Activated effector memory CD4-positive, alpha-beta T cell treated with Interleukin-2 at 50 U/mL for 16 hours (primary cell): ENCODE measurements at places on chromosomes 12 and 14.

DNA sequence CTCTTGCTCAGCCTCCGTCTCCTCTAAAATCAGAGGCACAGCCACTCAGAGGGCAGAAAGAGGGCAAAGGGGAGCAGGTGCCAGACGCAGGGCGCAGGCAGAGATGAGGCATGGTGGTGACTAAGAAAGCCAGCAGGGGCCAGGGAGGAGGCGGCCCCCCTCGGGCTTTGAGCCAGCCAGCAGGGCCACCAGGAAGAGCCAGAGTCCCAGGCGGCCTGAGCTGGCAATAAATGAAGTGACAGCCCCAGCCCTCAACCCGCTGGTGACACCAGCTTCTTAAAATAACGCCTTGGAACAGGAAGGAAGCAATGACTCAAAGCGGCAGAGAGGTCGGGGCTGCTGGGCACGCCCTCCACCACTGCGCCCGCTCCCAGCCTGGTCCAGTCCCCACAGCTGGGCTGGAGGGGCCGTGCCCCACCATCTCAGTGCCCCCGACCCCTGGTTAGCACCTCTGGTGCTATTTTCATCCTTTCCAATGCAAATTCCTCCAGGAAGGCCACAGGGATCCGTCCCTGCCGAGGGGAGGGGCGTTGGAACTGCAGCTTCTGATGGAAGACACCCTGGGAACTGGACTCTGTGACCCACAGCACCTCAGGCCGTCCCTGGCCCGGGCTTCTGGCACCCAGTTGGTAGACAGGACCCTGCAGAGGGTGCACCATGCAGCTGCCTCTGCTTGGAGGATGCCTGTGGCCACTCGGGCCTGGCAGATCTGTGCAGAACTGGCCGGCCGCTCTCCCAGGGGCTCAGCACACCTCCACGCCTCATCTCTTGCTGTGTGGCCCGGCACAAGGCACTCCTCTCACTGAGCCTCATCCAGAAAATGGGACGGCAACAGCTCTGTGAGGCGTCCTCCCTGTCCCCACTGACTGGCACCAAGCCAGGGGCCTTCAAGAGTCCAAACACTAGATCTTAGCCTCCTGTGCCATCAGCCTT lies 113.7 kb downstream of the NCOR2 start:
- DNase-seq = peak; percentile 79

- DNase-seq = no peak
These were observed 235.5 kb upstream of the NOS1 start for GRCh38 chr12:117596968-117597367.

GRCh38 chr14:57609192-57610075 lies 115.8 kb upstream of the CCDC198 start:
- DNase-seq = no peak

DNA sequence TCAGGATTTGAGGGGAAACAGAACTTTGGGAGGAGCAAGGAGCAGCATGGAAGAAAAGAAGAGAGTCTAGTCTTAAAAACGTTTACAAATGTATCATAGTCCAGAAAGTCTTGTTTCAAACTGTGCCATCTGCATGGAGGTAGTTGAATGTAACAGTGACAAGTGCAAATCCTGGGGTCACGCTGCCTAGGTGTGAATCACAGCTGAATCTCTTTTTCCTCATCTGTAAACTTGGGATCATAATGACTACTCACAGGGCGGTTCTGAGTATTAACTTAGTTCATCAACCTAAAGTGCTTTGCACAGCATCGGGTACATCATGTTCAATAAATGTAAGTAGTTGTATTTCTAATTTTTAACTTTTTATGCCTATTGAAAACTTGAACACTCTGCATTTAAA lies 208.5 kb downstream of the CHST11 start:
- DNase-seq = no peak

DNA sequence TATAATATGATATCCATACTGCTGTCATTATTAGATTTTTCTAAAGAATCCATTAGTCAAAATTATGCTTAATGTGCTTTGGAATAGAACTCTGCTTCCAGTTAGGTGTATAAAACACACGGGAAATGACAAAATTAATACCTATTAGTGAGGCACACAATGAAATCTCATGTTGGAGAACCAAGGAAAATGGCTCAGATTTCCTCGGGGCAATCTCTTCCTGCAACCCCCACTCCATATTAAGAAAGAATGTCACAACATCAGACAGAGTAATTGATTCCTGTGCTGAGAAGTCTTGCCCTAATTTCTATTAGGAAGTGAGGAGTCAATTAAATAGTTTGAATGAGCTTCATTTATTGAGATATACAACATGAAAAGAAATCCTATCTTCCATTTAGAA lies 299.8 kb upstream of the KITLG start:
- no peak for DNase-seq

DNA sequence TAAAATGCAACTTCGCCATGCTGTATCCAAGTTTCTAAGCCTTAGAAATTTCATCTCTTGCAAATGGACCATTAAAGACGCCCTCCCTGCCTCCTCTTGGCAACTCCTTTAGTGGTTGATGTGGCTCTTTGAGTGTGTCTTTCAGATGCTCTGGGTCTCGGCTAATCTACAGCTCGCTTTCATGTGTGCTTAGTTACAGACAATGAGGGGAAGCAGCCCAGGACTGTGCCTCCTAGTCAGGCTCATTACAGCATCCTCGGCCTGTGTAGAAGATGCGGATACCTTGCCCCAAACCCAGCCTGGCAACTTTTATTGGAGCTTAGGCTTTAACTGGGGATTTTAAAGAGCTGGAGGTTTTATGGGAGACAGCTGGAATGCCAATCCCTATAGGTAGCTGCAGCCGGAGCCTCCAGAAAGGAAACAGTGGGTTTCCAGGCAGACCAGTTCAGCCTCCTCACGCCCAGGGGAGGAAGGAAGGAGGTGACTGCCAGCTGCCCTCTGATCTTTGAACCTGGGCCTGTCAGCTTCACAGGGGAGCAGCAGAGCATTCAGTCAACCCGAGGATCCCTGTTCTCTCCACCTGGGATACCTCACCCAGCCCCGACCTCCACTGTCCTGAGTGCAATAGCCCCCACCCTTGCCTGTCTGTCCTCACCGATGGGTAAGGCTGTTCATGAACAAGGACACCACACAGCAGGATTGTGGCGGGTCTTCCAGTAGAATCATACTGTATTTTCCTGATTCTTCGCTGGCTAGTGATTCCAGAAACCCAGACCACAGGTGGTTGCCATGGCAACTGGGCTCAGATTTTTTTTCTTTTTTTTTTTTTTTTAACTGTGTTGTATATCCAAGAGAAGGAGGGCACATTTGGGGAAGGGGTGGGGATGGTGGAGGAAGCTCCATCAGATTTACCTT lies 638.5 kb downstream of the MED13L start:
- DNase-seq = no peak

DNA sequence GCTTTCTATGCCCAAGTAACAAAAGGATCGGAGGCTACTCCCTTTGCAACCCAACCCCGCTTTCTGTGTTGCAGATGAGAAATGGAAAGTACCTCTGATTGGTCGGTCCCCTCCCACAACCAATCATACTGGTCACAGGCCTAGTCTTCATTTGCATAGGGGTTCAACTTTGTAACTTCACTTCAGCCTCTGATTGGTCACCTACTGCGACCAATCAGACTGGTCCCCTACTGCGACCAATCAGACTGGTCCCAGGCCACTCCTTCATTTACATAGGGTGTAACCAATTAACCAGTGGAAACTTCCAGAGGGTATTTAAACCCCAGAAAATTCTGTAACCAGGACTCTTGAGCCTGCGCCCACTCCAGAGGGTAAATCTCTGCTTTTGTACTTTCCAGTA lies 906.4 kb upstream of the TMEM132C start:
- DNase-seq = no peak

GRCh38 chr12:90977224-90977623 lies 22.2 kb upstream of the CCER1 start:
- DNase-seq = no peak

GRCh38 chr12:45697371-45697770 lies 32.1 kb upstream of the ARID2 start:
- no peak for DNase-seq

DNA sequence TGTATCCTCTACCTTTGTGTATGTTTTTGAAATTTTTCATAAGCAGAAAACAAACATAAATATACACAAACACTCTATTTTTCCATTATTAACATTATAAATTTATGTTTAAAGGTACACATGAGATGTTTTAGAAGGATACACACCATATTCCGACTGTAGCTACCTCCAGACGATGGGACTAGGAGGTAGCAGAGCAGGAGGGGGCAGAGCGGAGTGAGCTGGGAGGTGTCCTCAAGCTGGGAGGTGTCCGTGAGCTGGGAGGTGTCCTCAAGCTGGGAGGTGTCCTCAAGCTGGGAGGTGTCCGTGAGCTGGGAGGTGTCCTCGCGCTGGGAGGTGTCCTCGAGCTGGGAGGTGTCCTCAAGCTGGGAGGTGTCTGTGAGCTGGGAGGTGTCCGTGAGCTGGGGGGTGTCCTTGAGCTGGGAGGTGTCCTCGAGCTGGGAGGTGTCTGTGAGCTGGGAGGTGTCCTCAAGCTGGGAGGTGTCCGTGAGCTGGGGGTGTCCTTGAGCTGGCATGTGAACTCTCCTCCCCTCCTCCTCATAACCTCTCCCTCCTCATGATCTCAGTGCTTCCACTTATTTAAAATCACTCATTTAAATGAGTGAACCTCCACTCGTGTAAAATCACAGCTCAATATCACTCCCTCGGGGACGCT lies 346.9 kb upstream of the SFSWAP start:
- no peak for DNase-seq

GRCh38 chr14:78758333-78758732 lies 588.2 kb downstream of the NRXN3 start:
- DNase-seq = no peak

DNA sequence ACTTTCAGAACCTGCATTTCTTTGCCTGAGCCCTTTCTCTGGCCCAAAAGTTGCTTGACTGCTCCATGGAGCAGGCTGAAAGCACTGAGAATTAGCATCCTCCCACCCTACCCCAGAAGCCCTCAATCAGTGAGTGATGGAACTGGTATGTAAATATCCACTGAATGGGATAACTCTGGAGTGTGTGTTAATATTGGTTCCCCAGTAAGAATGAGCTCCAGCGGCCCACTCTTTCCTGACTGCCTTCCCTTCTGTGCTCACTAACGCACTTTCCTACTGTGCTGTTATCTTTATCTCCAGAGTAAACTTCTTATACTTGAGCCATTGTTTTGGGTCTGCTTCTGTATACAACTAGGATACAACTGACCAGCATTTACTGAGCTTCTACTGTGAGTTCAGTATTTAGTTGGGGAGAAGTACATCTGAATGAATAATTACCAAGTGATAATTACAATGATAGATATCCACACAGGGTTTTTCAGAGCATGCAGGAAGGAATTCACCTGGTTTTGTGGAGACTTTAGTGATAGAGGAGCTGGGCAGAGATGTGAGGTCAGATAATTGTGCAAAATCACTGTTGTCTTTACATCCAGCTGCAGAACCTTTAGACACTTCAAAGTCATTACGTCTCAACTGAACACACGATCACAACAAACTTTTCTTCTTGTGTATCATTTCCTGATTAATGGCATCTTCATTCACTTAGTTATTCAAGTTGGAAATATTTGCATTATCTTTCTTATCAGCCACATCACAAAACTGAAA lies 149.2 kb upstream of the BTG1 start:
- DNase-seq = no peak

GRCh38 chr12:29547151-29547632 lies 49.7 kb upstream of the OVCH1 start:
- DNase-seq = no peak

GRCh38 chr14:56731187-56731586 lies 79.1 kb downstream of the OTX2 start:
- DNase-seq = no peak

- no peak for DNase-seq
These were observed 196.2 kb downstream of the CACNA1C start for GRCh38 chr12:2248901-2249381.

DNA sequence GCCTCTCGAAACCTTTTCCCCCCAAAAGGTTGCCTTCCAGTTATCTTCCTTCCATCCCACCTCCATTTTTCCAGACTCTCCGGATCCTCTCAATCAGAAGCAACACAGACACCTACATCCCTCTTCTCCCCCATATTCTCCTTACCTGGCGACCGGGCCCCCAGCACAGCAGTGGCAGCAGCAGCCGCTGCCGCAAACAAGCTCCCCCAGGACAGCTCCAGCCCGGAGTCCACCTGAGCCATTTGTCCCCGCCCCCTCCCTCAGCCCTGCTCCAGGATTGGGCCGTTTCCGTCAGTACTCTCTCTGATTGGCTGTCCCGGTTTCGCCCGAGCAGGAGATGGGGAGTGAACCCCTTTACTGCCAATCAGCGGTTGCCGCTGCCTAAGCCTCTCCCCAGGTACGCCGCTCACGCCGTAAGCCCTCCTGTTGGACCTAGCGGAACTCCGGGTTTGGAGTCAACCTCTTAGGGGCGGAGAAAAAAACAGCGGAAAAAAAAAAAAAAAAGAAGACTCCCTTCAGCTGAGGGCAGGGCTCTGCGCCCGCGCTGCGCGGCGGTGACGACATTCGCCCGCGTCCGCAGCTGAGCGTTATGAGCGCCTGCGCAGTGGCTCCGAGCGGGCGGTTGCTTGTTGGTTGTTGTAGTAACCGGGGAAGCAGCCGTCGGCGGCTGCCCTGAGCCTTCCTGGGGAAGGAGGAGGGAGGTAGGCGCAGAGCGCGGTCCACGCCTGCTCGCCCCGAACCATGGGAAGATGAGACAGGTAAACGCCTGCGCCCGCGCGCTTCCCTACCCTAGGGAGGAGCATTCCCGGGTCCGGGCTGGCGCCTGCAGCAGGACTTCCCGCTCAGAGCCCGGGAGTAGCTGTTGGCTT lies at the start of the genes ERG28 and TTLL5:
TSS of gene ERG28 (minus strand) at position 247 of the 869 bp plus-strand sequence. CDS start 3,374 bp downstream, outside the sequence.
TSS of gene TTLL5 (plus strand) at position 617 of the 869 bp plus-strand sequence. CDS start 1,904 bp downstream, outside the sequence.
- peak; percentile 96 for DNase-seq

GRCh38 chr14:90698379-90698869 lies 117.8 kb downstream of the TTC7B start:
- no peak for DNase-seq

DNA sequence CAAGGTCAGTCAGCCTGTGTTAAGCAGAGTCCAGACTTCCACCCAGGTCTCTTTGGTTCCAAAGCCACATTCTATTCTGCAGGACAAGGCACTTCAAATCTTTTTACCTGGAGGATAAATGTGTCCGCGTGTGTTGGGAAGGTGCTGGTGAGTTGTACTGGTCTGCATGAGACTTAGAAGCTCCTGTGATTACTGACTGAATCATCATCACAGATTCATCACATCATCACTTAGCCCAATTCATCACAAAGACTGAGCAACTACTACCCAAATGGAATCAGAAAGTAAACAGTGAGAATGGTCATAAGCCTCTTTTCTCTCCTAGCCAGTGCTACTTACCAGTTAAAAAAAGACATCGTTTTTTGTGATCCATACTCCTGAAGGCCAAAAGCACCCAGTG lies 5.3 kb downstream of the SLC15A5 start:
- no peak for DNase-seq

DNA sequence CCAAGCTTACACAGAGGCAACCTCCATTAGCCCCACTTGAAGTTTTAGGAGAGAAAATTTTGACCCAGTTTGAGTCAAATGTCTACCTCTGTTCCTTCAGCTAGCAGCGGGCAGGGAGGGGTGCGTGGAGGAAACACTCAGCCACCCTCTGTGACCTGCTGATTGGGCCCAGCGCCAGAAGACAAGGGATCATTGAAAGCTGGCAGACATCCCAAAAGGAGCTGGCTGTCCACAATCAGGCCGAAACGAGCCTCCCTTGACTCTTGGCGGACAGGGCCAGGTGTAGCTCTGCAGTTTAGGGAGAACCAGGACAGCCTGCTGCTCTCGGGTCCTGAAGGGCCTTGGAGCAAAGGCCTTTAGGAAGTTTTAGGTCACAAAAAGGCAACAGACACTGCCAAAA lies 41.3 kb downstream of the CD9 start:
- no peak for DNase-seq

GRCh38 chr12:18837025-18837424 lies 99.1 kb downstream of the CAPZA3 start:
- no peak for DNase-seq

- DNase-seq = no peak
These were observed 75.1 kb downstream of the KCNK13 start for GRCh38 chr14:90136904-90137303.

- DNase-seq = no peak
These were observed 45.8 kb upstream of the NCOR2 start for GRCh38 chr12:124613151-124613585.
